Naive thymus-derived CD4-positive, alpha-beta T cell (primary cell): ENCODE measurements at places on chromosomes 6 and 20. TPM values are rescaled to one million over a fixed set of nuclear protein-coding genes. Genes with fewer than 3 reads are reported as not detected.

GRCh38 chr6:90989763-90990162, 402.9 kb upstream of the MAP3K7 start:
- no peak for DNase-seq

GRCh38 chr20:32891926-32892660, 33.4 kb downstream of the EFCAB8 start:
- DNase-seq: no peak

- DNase-seq: no peak
Measured at GRCh38 chr6:116475141-116475540, 14.0 kb downstream of the CALHM6 start.

- DNase-seq: no peak
Measured at GRCh38 chr6:33271117-33271467, 584 bp downstream of the VPS52 start.

- DNase-seq: no peak
Measured at GRCh38 chr6:100188754-100189153, 194.7 kb upstream of the MCHR2 start.

PTGIS gene
- total RNA-seq: 12.5 and 13.0 TPM in 2 replicates

SLC39A7 gene
- total RNA-seq: 51.9 and 53.1 TPM in 2 replicates

DNA sequence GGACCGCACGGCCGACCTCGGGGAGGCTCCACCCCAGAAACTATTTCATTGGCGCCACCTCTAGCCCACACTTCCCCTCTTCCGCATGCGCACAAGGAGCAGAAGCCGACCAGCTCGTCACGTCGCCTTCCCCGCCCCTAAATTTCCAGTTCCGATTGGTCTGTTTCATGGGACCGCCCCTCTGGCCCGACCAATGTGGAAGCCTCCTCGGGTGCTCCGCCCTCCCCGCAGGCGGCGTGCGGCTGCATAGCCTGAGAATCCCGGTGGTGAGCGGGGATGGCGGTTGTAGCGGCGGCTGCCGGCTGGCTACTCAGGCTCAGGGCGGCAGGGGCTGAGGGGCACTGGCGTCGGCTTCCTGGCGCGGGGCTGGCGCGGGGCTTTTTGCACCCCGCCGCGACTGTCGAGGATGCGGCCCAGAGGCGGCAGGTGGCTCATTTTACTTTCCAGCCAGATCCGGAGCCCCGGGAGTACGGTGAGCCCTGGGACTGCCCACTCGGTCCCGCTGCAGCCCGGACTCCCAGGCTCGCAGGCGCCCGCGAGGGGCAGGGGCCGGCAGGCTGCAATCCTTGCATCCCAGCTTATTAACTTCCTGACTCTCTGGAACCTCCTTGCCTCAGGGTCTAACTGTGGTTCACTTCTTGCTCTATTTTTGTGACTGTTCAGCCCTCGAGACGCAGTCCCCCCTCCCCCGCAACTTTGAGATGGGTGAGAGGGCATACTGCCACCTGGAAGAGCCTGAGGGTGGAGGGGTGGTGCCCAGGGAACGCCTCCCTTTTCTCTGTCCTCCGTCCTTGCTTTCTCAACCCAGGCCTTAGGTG, at the start of gene BCKDHB:
Gene BCKDHB, plus strand, starts transcription at position 254 of the 818 bp plus-strand sequence. Its CDS starts 23 bp downstream, at position 277.
- peak; percentile 98 for DNase-seq

DNA sequence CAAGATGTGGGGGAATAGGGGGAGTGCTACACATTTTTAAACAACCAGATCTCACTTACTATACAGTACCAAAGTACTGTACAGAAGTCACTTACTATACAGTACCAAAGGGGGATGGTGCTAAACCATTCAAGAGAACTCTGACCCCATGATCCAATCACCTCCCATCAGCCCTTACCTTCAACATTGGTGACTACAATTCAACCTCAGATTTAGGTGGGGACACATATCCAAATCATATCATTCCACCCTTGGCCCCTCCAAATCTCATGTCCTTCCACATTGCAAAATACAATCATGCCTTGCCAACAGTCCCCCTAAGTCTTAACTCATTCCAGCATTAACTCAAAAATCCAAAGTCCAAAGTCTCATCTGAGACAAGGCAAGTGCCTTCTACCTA, 49.9 kb upstream of the CD2AP start:
- DNase-seq: no peak
